CD4-positive, alpha-beta T cell treated with Interleukin-12 subunit alpha and Interleukin-12 subunit beta, for 1 hour (primary cell): ENCODE measurements at places on chromosomes 13 and 19.
A peak's percentile ranks its signal among the peaks of the same experiment; 100 is the strongest.

GRCh38 chr13:21895779-21896178, 224.9 kb downstream of the FGF9 start:
- DNase-seq, result no peak

GRCh38 chr13:39665763-39666162, 10.3 kb downstream of the COG6 start:
- DNase-seq, result no peak

DNA sequence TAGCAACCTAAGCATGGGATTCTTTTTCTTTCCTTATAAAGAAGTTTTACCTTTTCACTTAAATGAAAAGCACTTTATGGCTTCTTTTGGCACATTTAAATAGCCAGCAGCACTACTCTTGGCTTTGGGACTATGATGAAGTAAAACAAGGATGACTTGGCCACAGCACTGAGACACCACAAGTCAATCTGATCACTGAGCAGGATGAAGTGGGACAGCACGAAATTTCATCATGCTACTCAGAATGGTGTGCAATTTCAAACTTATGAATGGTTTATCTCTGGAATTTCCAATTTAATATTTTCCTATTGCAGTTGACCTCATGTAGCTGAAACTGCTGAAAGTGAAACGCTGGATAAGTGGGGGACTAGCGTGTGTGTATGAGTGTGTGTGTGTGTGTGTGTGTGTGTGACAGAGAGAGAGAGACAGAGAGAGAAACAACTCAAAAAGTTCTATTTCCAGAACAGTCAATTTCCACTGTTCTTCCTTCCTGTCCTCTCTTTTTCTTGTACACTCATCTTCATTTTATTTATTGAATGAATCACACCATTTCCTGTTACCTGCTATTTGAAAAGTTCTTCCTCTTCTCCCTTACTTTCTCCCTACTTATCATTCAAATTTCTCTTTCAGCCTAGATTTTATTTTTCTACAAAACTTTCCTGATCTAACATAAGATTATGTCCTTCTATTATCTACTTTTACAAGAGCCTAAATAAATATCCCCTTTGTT, 414.2 kb upstream of the MIR17HG start:
- no peak for DNase-seq

- no peak for DNase-seq
Measured at GRCh38 chr19:867301-867793, 7.9 kb downstream of the CFD start.

DNA sequence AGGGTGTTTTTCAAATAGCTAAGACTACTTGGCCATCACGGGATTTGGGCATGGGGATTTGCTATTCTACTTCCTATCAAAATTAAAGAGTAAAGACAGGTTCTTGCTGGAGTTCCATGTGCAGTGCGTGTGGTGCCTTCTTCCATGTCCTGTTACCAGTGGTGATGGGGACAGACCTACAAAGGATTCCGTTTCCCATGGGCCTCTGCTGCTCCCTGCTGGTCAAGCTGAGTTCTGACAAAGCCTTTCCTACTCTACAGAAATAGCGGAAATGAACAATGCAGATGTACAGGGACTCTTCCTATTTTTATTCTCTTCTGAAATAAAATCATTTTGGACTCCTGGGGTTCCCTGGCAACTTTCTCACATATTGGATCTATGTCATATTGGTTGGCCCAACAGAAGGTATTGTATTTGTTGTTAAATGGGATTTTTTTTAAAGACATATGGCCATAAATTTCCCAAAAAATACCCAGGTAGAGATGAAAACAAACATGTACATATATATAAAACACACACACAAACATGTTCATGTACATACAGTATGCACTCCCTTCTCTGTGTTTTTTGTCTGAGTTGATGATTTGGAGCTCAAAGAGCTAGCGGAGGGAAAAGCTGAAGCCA, 90.5 kb upstream of the SLC15A1 start:
- DNase-seq, result peak; percentile 59

- DNase-seq, result no peak
Measured at GRCh38 chr19:13083627-13084026, 19.0 kb downstream of the LYL1 start.

DNA sequence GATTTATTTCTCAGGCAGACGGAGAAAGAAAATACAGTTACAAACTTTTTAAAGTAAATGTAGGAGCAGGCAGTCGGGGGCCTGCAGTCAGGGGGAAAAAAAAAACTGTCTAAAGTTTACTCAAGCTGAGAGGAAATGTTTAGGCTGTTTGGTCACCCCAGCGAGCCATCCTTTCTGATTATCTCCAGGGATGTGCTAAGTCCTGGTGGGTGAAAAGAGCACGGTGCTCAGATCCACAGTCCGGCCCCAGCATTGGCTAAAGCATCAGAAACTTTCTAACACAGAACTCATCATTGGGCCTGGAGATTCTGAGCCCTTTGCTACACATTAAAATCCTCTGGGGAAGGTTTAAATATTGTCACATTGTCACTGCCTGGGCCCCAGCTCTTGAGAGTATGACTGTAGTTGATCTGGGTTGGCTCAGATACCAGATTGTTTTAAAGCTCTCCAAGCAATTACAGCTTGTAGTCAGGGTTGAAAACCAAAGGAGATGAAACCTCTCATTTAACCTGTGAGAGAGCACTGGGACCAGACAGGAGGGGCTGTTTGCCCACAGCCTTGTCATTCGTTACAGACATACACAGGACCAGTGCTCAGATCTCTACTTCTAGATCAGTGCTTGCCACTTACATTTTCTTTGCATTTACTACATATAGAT, 131.1 kb upstream of the HTR2A start:
- DNase-seq, result no peak

GRCh38 chr13:102617697-102618350, 21.0 kb downstream of the TPP2 start:
- DNase-seq, result no peak

- no peak for DNase-seq
Measured at GRCh38 chr19:29202281-29202680, 10.7 kb downstream of the UQCRFS1 start.

- DNase-seq, result no peak
Measured at GRCh38 chr13:106656186-106656585, 88.2 kb upstream of the ARGLU1 start.

DNA sequence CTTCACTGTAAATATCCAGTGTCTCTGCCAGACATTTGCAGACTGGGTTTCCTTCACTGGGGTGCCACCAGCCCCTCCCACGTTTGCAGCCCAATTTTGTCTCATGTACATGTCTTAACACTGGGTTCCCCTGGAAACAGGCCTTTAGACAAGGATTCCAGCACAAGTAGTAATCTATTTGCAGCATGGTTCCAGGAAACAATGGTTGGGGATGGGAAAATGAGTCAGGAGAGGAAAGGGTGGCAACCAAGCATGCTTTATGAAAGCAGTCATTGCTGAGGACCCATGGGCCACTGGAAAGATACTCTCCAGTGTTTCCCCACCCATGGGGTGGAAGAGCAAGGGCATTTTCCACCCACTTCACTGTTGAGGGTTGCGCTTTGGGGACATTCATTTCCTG, 53.6 kb upstream of the FARP1 start:
- DNase-seq, result no peak

DNA sequence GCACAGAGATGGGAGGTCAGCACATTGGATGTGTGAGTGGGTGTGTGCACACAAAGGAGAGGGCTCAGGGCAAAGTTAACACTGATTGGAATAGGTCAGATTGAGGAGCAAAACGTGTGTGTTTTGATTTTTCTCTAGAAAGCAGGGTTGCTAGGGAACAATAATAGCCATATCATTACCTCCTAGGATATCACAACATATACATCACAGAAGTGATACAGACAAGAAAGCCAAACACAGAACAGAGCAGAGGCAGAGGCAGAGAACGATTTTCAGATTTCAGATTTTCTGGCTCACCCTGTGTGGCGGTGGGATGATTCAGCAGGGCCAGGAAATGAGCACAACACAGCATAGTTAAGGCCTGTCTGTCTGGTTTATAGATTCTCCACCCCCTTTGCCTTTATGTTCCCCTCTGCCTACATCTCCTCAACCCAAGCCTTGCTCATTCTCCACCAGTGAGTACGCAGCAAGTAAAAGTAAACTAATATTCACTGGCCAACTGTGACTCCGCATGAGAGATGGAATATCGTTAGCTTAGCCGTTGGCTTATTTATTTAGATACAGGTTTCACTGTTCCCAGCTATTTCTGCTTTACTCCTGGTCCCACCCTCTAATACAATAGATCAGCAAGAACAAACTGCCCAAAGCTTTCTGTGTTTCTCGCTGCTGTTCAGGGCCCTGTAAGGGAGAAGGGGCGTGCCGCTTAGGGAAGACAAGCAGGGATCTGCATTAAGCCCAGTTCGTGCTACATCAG, 182.7 kb upstream of the TSC22D1 start:
- no peak for DNase-seq

DNA sequence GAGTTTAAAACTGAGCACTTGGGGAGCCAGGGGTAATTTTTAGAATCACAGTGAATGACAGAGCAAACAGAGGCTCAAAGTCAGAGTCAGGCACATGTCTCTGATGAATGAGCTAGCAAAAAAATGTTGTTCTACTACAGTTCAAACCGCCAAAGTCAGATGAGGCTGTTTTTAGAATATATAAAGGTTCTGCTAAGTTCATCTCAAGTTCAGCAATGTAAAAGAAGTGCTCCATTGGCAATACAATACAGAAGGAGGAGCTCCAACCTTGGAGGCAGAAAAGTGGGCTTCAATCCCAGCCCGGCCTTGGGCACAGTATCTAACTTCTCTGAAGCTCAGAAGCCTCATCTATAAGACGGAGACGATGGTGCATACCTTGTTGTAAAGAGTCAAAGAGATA, 70.1 kb upstream of the IPO5 start:
- DNase-seq, result no peak

DNA sequence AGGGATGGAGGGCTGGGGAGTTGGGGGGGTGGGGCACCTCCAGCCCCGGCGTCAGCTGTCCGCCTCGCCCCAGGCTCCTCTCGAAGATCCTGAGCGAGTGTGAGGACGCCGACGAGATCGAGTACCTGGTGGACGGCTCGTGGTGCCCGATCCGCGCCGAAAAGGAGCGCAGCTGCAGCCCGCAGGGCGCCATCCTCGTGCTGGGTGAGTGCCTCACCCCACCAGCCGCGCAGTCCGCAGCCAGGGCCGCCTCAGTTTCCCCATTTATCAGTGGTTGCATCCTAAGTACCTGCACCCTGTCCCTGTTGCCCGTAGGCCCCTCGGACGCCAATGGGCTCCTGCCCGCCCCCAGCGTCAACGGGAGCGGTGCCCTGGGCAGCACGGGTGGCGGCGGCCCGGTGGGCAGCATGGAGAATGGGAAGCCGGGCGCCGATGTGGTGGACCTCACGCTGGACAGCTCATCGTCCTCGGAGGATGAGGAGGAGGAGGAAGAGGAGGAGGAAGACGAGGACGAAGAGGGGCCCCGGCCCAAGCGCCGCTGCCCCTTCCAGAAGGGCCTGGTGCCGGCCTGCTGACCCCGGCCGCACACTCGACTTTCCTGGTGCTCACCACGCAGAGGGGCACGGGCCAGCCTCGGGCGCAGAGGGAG, 29.3 kb downstream of the ZBTB7A start:
- DNase-seq, result no peak

DNA sequence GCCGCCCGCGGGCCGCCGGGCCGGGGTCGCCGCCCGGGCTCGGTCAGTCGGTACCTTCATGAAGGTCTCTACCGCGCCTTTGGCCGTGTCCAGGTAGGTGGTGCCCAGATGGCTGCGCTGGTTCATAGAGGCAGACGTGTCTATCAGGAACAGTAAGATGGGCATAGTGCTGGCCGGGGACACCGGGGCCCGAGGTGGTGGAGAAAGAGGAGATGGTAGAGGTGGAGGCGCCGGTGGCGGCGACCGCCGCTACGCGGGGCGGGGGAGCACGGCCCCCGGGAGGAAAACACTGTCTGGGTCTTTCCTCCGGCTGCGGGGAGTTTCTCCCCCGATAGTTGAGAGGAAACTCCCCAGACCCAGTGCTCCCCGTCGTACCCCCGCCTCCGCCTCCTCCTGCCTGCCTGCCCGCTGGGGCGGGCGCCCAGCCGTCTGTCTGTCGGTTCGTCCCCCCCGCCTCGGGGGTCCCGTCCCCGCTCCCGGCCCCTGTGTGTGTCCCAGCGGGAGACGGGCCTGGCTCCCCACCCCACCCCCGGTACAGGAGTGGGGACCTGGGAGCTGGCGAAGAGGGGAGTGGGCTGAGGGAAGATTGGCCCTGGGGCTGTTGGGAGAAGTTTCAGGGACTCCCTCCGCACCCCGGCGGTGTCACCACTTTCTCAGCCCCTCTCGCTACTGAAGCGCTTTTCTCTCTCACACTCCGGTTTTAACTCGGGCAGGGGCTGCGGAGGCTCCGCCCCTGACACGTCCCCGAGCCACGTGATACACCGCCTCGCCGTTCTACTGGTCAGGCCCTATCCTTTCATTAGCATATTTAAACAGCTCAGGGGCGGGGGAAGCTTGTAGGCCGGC, at the start of gene INTS6:
TSS of gene INTS6 (minus strand) at position 676 of the 846 bp plus-strand sequence. CDS start at position 165, 511 bp downstream.
- DNase-seq, result peak; percentile 100

DNA sequence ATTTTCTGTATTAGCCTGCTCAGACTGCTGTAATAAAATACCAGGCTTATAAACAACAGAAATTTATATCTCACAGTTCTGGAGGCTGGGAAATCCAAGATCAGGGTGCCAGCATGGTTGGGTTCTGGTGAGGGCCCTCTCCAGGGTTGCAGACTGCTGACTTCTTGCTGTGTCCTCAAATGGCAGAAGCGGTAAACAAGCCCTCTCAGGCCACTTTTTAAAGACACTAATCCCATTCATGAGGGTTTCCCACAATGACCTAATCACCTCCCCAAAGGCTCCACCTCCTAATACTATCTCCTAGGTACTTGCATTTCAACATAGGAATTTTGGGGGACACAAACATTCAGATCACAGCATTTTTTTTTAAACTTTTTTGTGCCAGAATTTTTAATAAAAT, 159.3 kb downstream of the PDS5B start:
- no peak for DNase-seq

GRCh38 chr19:47608969-47609905, at the start of gene BICRA:
Gene BICRA, plus strand, starts transcription at chr19:47609134. Its CDS starts 64,441 bp downstream, at chr19:47673575.
- peak; percentile 83 for DNase-seq

DNA sequence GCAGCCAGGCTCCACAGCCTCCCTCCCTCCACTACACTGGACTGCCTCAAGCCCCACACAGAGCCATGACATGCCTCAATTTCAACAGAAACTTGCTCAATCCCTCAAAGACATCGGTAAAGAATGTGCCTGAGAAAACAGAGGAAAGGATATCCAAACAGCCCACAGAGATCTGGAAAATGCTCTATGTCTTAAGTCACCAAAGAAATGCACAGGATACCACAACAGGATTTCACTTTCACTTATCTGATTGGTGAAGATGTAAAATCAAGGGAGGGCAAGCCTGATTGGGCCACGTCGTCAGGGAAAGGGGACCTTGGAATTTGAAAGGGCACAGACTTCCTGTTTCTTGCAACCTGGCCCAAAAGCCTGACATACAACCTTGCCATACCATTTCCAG, 14.2 kb downstream of the CACNA1A start:
- no peak for DNase-seq
